ENCODE measurements at places on chromosomes 11 and 22.

DNA sequence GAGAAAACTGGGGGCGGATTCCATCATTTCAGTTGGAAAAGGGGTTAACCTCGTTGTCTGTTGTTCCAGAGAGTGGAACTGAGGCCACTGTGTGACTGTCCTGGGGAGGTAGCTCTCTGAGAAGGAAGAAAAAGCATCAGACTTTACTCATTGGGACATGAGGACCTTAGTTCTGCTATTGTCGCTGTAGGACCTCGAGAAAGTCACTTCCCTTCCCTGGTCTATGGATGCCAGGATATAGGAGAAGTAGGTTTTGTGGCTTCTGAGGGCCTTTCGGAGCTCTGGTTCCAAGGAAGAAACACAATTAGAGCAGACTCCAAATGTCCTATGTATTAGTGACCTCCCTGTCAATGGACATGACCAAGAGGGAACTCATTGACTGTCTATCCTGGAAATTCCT is 6.2 kb downstream of the MYO18B start:
- DNase-seq: no peak

DNA sequence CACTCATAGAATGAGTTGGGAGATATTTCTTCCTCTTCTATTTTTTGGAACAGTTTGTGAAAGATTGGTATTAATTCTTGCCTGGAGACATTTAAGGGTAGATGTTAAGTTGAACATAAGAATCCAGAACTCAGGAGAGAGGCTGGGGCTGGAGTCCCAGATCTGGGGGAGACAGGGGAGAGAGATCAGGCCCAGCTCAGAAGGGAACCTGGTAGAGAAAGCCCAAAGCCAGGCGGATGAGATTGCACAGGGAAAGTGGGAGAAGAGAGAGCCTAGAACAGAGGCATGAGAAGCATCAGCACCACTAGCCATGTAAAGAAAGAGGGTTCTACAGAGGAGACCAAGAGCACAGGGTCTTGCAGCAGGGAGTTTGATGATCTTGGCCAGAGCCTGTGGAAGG is 13.0 kb upstream of the GNAZ start:
- DNase-seq: no peak

GRCh38 chr11:11545285-11546275 is 76.2 kb downstream of the GALNT18 start:
- no peak for DNase-seq

DNA sequence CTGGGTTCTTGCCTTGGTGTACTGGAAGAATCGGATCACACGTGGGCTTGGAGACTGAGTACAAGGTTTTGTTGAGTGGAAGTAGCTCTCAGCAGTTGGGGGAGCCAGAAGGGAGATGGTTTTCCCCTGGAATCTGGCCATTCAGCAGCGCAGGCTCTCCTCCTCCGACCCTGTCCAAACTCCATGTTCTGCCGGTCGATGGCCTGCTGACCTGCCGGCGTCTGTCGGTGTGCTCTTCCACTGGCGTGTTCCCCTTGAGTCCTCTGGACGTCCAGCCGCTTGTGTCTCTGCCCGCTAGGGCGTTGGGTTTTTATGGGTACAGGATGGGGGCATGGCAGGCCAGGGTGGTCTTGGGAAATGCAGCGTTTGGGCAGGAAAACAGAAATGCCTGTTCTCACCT is 38.5 kb upstream of the SLN start:
- no peak for DNase-seq

DNA sequence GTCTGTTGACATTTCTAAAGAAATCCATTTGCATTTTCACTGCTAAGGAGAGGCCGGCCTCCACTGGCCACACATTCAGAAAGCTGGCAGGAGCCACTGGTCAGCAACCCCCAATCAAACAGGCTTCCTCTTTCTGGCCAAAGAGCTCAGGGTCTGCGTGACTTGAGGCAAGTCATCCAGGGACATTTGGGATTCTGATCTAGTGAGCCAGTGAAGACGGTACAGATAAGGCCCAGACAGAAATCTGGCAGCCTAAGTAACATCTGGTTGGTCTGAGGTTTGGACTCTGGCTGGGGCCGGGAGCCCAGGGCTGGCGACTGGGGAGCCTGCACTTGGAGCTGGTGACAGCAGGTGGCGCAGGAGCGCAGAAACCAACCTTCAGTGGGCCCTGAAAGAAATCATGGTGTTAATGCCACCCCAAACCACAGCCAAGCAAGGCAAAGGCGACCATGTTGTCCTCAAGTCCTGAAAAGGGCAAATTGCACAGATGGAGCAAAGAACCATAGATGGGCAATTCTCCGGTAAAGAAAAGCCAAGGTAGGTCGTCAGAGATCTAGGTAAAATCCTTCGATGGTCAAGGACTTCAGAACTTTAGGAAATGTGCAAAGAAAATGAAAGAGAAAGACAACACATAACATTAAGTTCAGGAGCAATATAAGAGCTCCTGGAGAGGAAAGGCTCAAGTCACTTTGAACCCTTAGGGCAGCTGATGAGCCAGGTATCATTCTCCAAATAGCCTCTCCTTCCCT is 99.4 kb upstream of the BLID start:
- DNase-seq: no peak

DNA sequence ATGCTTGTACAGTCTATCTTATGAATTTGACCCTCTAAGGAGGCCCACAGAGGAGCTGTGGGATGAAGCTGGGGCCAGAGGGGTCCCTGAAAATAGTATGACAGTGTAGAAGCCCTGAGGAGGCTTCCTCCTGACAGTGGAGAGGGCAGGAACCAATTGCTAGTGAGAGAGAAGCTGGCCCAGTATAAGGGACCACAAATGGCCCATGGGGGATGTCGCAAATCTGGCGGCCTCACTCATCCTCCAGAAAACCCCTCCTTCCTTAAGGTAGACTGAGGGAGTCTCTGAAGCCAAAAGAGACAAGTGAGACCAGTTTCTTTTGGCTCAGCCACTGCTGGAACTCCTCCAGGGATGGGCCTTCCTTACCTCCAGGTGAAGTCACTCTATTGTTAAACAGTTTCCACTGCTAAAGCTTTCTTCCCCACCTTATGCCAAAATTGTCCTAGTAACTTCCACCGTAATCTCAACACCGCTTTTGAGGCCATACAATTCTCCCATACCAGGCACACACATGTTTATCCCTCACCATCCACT is 17.8 kb upstream of the CASTOR1 start:
- no peak for DNase-seq

DNA sequence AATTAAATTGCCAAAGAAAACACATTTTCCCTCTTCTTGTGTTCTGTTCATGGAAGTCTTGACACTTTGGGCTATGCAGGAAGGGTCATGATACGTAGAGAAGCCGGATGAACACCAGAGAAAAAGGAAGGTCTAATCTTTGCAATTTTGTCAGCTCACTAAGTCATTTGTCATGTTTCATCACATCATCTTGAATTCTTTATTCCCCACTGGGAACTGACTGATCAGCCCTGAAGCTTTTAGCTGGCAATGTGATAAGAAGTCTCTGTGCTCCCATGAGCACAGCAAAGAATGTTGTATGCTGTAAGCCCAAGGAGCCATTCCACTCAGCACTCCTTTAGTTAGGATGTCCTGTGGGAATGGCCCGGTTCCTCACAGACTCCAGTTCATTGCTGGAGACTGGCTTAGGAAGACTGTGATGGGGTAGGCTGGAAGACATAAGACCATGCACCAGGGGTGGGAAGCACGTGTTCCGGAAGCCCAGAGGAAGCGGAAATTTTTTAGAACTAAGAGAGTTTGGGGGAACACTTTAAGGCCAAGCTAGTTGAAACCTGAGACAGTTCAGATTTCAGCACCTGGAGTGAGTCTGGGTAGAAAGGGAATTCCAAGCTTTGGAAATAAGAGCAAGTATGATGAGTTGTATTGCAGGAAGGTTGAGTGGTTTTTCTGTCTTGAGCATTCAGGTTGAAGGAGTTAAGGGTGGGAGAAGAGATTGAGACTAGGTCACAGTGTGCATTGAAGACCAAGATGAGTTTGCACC is 306.7 kb upstream of the MTNR1B start:
- no peak for DNase-seq

DNA sequence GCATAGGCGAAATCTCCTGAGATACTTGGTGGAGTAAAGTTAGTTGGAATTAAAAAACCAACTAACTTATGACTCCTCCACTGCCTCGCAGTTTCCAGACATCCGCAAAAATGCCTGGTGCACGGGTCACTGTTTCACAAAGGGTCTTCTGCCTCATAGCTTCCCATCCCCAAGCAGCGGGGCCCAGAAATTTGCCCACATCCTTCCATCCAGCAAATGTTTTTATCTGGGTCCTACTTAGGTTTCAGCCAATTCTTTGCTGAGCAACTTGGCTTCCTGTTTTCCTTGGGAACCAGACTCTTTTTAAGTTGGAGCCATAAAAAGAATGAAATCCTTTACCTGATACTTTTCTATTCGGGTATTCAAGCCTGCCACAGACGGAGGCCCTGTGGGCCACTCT is 36.2 kb downstream of the FZD4 start:
- DNase-seq: no peak

GRCh38 chr22:46829941-46830715 is 67.7 kb downstream of the TBC1D22A start:
- DNase-seq: no peak

- DNase-seq: no peak
Measured at GRCh38 chr11:30459821-30460220, 126.3 kb downstream of the MPPED2 start.

- peak; percentile 25 for DNase-seq
Measured at GRCh38 chr11:6925636-6926207, 504 bp upstream of the ZNF215 start.

DNA sequence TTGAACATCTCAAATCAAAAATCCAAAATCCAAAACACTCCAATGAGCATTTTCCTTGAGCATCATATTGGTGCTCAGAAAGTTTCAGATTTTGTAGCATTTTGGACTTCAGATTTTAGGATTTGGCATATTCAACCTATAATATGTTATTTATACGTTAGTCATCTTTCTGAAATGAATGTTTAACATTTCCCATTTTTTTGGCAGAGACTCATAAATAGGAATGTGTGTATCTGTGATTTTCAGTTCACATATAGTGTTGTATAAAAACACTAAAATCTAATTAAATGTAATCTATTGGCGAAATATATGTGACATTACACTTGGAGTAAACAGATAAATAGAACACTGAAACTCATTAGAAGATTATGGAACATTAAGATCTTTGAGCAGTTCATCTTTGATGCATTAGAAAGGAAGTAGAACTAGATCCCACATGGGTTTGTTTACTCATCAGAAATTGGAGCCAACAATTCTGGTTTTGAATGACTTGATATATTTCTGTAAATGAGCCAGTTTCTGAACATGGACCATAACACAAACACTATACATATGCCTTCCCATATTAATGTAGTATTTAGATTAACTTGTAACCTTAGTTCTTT is 153.1 kb downstream of the UVRAG start:
- DNase-seq: no peak

- no peak for DNase-seq
Measured at GRCh38 chr11:35098855-35099254, 40.1 kb upstream of the CD44 start.

- DNase-seq: no peak
Measured at GRCh38 chr11:70335511-70335910, 62.8 kb upstream of the CTTN start.

DNA sequence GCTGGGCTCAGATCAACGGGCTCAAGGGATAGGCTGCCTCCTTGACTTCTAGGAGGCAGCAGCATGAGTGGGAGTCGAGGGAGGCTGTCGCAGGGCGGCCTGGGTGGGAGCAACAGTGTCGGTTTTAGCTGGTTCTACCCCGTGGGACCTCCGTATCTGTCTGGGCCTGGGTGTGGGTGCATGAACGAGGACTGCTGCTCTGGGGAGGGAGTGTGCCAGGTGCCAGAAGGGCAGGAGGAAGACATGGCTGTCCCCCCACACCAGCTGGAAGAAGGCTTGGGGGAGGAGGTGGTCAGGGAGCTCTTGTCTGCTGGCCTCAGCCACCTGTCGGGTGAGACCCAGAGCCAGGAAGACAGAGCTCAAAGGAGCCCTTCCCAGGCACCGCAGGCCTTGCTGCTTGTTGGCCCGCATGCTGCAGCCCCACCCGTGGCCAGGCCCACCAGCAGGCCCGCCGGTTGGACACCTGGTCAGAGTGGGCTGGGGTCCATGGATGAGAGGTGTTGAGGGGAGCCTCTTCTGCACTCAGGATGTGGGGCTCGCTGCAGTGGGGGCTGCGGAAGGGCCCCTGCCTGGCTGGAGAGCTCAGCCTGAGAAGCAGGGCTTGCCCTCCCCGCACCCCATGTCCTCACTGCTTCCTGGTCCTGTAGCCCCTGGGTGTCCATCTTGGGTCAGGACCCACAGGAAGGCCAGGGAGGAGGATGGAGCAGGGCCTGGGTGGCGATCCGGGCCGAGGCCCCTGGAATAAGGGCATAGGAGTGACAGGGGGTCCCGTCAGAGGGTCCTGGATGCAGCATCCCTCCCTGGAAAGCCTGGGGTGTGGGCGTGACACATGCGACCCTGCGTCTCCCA is 3.4 kb downstream of the CEND1 start:
- no peak for DNase-seq

DNA sequence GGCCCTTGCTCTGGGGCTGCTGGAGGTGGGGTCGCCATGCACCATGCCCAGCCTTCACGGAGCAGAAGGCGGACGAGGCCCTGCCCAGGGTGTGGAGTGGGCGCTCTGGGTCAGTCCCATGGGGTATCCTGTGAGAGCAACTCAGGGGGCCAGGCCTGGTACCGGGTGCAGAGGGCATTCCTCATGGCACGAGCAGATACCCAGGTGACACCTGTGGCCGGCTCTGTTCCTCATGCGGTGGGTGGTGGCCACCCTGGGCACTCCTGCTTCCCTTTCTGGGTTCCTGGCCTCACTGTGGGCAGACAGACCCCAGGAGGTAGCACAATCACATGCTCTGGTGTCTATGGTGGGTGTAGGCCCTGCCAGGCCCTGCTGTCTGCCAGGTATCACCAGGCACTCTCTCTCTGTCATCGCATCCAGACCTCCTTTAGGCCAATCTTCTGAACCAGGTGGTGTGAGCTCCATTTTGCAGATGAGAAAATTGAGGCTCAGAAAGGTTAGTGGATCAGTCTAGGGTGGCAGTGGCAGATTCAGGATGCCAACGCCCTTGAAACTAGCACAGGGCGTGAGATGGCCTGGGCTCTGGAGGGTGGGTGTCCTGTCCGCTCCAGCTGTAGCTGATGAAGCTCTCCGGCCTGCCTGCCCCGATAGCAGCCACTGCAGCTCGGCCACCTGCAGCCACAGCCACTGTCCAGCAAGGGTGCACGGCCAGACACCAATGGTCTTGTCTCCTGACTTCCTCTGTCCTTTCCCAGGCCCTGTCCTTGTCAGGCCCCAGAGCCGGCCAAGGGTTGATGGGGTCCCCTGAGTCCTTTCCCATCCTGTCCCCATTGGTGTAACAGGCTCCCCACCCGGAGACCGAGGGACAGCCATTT is 15.1 kb downstream of the DGKZ start:
- no peak for DNase-seq

Data from epithelial cell of proximal tubule (primary cell).